ENCODE measurements at places on chromosomes 3 and 15. TPM values are rescaled to one million over a fixed set of nuclear protein-coding genes. Genes with fewer than 3 reads are reported as not detected.

DNA sequence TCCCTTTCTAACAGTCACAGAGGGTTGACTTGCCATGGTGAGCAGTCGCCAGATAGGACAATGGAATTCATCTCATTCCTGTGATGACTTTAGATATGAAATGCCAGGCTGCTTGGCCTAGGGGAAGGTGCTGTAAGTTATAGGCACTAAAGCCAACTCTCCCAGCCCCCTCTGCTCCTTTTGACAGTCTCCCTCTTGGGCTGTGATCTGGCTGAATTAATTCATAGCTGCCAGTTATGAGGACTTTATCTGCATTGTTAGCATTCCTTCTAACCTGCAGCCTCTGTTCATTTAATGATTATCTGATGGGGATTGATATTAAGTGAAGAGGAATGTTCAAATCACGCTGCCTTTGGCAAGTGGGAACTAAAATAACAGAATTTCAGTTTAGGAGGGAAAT, 427.1 kb upstream of the RASGRP1 start:
- H3K4me1 ChIP-seq, result peaks cover 15% of the 10 kb centered on the region
- H3K27ac ChIP-seq, result no peak overlapping the region
- H3K36me3 ChIP-seq, result no peaks in the 10 kb centered on the region
- DNase-seq, result no peak
- H3K27me3 ChIP-seq, result no peaks in the 10 kb centered on the region

DNA sequence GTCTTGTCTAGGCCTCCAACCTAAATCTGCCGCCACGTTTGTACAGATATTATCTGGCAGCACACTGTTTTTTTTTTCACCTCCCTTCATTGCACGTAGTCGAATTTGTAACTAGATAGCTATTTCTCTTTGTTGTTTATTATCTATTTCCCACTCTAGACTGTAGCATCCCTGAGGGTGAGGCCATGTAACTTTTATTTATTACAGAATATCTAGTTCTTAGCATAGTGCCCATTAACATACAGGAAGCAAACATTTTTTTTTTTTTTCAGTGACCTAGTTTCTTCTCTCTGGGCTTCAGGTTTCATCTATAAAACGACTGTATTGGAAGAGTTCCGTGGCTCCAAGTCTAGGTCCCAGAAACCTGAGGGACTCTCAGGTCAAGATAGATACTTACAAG, 354.3 kb downstream of the FGF12 start:
- peaks cover 92% of the 10 kb centered on the region for H3K27me3 ChIP-seq
- no peaks in the 10 kb centered on the region for H3K36me3 ChIP-seq
- H3K4me1 ChIP-seq, result peaks cover 5% of the 10 kb centered on the region
- no peak for DNase-seq

GRCh38 chr3:183762304-183762703, 63.1 kb downstream of the MAP6D1 start:
- no peaks in the 10 kb centered on the region for H3K27me3 ChIP-seq
- peaks cover 62% of the 10 kb centered on the region for H3K36me3 ChIP-seq
- H3K4me1 ChIP-seq, result peaks cover 16% of the 10 kb centered on the region
- H3K27ac ChIP-seq, result no peak overlapping the region

GRCh38 chr3:189132231-189132671, 39.5 kb upstream of the TPRG1 start:
- H3K36me3 ChIP-seq, result no peaks in the 10 kb centered on the region
- H3K4me1 ChIP-seq, result peaks cover 14% of the 10 kb centered on the region
- peak; percentile 81 for DNase-seq
- no peak overlapping the region for H3K4me3 ChIP-seq

- no peak overlapping the region for H3K27ac ChIP-seq
- H3K4me3 ChIP-seq, result no peak overlapping the region
- no peak for DNase-seq
- H3K36me3 ChIP-seq, result no peaks in the 10 kb centered on the region
These were observed 233.7 kb downstream of the SLCO3A1 start for GRCh38 chr15:92087211-92087610.

GRCh38 chr15:47991357-47991756, 129.4 kb upstream of the SLC24A5 start:
- H3K27me3 ChIP-seq, result no peaks in the 10 kb centered on the region
- no peak overlapping the region for H3K27ac ChIP-seq
- H3K4me3 ChIP-seq, result no peak overlapping the region
- H3K36me3 ChIP-seq, result no peaks in the 10 kb centered on the region
- no peaks in the 10 kb centered on the region for H3K4me1 ChIP-seq

GRCh38 chr3:22923711-22924110, 279.4 kb upstream of the UBE2E2 start:
- peaks cover 7% of the 10 kb centered on the region for H3K4me1 ChIP-seq
- no peaks in the 10 kb centered on the region for H3K27me3 ChIP-seq
- H3K4me3 ChIP-seq, result no peak overlapping the region
- no peak for DNase-seq
- no peaks in the 10 kb centered on the region for H3K36me3 ChIP-seq
- H3K27ac ChIP-seq, result no peak overlapping the region

DNA sequence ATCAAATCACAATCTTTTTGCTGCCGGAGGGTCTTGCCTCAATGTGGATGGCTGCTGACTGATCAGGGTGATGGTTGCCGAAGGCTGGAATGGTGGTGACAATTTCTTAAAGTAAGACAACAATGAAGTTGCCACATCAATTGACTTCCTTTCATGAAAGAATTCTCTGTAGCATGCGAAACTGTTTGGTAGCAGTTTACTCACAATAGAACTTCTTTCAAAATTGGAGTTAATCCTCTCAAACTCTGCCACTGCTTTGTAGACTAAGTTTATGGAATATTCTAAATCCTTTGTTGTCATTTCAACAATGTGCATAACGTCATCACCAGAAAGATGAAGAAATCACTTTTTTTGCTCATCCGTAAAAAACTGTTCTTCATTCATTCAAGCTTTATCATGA, 65.8 kb downstream of the B3GNT5 start:
- peaks cover 25% of the 10 kb centered on the region for H3K4me1 ChIP-seq
- DNase-seq, result peak; percentile 23
- peaks cover 6% of the 10 kb centered on the region for H3K36me3 ChIP-seq
- H3K4me3 ChIP-seq, result no peak overlapping the region

The PLCB2 gene
- total RNA-seq, result 0.15 TPM

The CCDC54 gene
- not detected for total RNA-seq
